ENCODE measurements at places on chromosomes 16 and 17.

GRCh38 chr17:39081851-39082250 lies 69.6 kb downstream of the PLXDC1 start:
- DNase-seq, result no peak

DNA sequence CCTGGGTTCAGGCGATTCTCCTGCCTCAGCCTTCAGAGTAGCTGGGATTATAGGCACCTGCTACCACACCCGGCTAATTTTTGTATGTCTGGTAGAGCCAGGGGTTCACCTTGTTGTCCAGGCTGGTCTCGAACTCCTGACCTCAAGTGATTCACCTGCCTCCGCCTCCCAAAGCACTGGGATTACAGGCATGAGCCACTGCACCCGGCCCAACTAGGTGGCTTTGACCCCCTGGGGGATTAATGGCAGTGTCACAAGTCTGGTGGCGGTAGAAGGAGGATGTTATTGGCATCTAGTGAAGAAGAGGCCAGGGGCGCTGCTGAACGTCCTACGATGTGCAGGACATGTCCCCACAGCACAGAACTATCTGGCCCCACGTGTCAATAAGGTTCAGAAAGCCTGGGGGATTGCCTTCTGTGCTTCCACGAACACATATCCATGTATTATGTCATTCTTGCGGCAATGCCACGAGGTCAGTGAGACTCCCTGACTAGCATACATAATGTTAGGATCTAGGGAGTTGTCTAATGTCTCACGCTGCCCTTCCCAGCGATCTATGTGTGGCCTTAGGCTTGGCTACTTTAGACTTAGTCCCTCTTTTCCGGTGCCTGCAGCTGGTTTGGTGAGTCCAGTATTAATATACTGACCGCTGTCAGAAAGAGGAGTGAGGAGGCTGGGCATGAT lies 75.8 kb downstream of the ABCC6 start:
- no peak for DNase-seq

- DNase-seq, result peak; percentile 53
Measured at GRCh38 chr16:80993307-80993706, 13.4 kb downstream of the CMC2 start.

DNA sequence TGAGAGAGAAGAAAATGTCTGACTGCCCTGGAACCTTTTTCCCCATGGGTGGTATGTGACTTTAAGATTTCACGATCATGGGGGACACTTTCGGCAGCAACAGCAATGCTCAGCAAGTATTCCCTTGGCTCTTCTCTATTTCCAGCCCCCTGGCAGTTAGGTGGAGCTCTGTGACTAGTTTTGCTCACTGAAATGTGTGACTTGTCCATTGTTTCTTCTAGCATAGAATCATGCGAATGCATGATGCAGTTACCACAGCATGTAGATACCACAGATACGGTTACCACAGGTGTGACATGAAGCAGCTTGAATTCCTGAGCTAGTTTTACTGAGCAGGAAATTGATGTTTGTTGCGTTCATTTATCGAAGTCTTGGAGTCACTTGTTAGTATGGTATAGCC lies 1034.5 kb upstream of the EEF2KMT start:
- DNase-seq, result no peak

DNA sequence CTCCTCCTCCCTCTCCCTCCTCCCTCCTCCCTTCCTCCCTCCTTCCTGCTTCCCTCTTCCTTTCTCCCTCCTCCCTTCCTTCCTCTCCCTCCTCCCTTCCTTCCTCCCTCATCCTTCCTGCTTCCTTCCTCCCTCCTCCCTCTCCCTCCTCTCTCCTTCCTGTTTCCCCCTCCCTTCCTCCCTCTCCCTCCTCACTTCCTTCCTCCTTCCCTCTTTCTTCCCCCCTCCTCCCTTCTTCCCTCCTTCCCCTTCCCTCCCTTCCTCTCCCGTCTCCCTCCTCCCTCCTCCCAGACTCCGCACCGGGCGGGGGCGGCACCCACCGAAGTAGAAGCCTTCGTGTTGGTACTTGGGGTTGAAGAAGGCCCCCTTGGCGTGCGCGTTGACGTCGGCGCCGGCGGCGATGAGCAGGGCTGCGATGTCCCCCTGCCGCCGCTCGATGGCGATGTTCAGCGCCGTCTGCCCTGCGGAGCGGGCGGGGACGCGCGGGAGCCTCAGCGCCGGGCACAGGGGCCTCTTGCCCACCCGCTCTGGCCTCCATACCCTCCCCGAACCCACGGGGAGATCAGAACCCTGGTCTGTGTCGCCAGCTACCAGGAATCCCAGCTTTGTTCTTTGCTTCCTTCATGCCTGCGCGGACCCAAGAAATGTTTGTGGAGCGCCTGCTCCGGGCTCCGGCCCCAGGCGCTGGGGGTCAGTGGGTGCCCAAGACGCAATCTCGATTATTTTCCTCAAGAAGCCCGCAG lies 22.2 kb downstream of the TRPV3 start:
- peak; percentile 31 for DNase-seq

- DNase-seq, result no peak
Measured at GRCh38 chr16:26647870-26648269, 418.9 kb upstream of the C16orf82 start.

- peak; percentile 54 for DNase-seq
Measured at GRCh38 chr17:19867329-19868078, at the start of gene ULK2. TSS of gene ULK2 (minus strand) at chr17:19867936. CDS start at chr17:19867417, 519 bp downstream.

- DNase-seq, result no peak
Measured at GRCh38 chr16:278863-279366, 1.5 kb upstream of the ARHGDIG start.

- DNase-seq, result no peak
Measured at GRCh38 chr16:20613481-20614185, 37.5 kb upstream of the ACSM2B start.

DNA sequence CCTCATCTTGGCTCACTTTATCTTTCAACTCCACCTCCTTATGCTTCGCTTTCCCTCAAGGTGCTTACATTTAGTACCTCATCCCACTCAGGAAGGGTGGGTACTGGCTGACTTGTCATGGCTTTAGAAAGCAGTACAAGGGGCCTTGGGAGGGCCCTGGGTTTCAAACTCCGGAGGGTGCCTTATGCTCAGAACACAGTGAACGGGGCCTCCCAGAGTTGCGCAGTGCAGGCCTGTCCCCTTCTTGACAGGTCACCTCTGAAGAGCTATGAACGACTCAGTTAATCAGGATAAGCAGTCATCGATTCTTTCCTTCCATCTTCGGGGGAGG lies 6.0 kb downstream of the COG1 start:
- no peak for DNase-seq

- DNase-seq, result no peak
Measured at GRCh38 chr16:54657058-54657708, 273.5 kb upstream of the IRX5 start.

DNA sequence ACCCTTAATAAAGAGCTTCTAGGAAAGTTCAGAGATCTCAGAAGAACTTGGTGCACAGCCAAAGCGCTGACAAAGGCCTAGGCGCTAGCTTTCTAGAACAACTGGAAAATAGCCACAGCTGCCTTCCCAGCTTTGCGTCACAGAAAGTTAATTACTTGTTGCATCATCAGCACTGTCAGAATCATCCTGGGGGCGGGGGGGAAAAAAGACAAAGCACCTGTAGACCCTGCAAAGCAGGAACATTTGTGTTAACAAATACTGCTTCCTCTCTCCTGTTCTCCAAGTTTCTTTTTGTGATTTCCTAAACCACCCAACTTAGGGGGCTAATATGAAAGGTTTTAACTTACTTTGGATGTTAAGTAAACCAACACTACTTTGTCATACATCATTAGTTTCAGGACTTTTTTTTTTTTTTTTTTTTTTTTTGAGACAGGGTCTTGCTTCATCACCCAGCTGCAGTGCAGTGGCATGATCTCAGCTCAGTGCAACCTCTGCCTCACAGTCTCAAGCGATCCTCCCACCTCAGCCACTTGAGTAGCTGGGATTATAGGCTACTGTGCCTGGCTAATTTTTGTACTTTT lies 4.8 kb upstream of the AARSD1 start:
- DNase-seq, result no peak

DNA sequence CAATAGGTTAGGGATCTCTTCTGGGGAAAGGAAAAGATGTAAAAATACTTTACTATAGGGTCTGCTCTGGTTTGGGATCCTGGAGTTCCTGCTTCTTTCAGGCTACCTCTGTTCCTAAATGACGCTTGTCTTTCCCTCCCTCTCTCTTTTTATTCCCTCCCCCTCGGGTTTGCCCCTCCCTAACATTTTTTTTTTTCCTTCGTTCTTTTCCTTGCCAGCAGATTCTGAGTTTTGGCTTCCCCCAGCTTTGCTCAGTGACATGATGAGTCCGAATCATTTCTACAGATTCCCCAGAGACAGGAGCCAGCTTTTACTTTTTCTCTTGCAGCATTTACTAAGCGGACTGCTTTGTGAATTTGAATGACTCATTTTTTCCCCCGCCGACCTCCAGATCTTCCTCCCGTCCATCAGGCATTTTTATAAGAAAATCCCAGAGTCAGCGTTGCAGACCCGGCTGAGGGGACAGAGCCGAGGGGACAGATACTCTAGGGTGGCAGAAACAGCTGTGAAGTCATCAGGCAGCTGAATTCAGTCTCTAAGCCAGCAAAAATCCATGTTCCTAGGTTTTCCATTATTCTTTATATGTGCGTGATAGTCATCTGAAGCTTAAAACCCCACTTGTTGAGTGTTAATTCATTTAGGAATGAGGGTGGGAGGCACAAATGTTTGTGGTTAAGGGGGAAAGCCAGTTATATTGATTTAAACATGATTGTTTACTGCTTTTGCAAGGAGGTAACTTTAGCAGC lies at the start of gene TMEM100:
Gene TMEM100, minus strand, starts transcription at position 123 of the 746 bp plus-strand sequence. CDS start 1,794 bp downstream, outside the sequence.
- DNase-seq, result peak; percentile 44

DNA sequence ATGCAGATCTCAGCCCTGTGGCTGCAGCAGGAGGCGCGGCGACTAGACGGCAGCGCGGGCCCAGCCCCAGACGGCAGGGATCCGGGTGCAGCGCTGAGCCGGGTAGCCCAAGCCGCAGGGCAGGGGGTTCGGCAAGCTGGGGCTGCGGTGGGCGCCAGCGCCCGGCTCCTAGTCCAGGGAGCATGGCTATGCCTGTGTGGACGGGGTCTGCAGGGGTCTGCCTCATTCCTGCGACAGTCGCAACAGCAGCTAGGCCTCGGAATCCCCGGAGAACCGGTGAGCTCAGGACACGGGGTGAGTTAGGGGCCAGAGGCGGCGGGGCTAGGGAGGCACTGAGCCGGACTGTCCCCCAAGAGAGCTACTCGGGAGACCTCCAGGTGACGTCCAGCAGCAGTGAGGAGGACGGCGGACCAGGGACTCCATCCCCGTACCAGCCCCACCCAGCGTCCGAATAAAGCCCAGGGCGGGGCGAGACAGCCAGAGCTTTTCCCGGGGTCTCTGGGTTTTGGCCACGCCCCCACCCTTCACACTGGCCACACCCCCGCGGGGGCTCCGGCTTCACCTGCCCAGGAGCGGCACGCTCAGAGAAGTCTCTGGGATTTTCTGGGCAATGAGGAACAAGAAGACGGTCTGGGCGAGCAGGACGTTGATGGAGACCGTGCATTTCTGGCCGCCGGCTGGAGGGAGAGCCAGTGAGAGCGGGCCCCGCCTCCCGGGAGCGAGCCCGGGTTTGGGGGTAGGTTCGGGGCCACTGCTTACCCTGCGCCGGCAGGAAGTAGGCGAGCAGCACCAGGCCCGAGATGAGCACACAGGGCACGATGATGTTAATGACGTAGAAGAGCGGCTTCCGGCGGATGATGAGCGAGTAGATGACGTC lies 1.1 kb downstream of the C17orf107 start:
- no peak for DNase-seq

DNA sequence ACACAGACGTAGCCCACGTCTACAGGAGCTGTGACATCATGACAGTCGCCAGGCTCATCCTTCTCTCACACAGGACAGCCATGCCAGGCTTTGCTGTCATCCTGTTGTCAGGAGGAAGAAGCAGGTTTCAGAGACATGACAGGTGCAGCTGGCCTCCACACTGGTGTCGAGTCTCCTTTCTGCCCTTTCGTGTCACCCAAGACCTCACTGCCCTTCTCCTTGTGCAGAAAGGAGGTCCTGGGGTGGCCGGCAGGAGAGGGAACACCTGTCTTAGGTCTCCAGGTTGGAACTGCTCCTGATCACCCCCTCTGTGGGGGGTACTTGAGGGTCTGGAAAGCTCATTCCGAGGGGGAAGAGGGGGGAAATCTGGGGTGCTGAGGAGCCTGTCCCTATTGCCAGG lies 41.6 kb upstream of the IRF8 start:
- DNase-seq, result no peak

DNA sequence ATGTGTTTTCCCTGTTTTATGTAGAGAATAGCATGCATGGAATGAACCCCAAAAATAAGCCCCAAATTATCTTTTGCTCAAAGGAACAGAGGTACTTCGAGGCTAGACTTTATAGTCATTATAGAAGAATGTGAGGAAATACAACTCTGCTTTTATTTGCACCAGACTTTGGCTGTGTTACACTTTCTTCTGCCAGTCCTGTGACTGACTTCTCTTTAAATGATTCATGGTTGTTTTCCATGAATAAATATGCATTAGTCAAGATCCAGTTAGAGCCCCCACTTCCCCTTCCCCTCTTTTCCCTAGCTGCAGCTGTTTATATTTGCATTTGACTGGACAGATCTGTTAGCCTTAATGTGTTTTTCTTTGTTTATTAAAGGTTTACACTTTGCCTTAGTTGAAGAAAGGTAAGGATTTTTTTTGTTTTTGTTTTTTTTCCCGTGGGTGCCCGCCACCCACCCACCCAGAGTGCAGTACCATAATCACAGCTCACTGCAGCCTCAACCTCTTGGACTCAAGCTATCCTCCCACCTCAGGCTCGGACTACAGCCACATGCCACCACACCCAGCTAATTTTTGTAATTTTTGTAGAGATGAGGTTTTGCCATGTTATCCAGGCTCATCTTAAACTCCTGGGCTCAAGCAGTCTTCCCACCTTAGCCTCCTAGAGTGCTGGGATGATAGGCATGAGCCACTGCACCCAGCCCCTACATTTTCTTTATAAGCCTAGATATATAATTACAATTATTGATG lies 152.6 kb downstream of the CYB561 start:
- no peak for DNase-seq

- no peak for DNase-seq
Measured at GRCh38 chr17:83180264-83180995, 101.0 kb downstream of the METRNL start.

- DNase-seq, result peak; percentile 78
Measured at GRCh38 chr16:4410335-4411075, 5.9 kb downstream of the CORO7 start.

GRCh38 chr17:1904273-1905182 lies 74.7 kb downstream of the RPA1 start:
- DNase-seq, result no peak

DNA sequence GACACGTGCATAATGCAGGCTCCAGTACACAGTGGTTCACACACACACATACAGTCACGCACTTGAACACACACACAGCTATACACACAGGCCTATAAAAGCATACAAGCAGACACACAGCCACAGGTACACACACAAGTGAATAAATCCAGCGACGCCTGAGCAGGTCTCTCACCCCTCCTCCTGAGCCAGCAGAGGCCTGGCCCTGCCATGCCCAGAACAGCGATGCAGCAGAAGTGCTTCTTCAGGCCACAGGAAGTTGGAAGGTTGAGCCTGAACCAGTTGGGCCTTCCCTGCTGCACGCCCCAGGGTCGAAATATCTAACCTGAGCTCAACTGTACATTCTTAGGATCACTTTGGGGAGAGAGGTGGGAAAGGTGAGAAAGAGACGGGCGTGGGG lies 7.3 kb upstream of the CD79B start:
- DNase-seq, result no peak
